ENCODE measurements at places on chromosomes 12 and 14.

DNA sequence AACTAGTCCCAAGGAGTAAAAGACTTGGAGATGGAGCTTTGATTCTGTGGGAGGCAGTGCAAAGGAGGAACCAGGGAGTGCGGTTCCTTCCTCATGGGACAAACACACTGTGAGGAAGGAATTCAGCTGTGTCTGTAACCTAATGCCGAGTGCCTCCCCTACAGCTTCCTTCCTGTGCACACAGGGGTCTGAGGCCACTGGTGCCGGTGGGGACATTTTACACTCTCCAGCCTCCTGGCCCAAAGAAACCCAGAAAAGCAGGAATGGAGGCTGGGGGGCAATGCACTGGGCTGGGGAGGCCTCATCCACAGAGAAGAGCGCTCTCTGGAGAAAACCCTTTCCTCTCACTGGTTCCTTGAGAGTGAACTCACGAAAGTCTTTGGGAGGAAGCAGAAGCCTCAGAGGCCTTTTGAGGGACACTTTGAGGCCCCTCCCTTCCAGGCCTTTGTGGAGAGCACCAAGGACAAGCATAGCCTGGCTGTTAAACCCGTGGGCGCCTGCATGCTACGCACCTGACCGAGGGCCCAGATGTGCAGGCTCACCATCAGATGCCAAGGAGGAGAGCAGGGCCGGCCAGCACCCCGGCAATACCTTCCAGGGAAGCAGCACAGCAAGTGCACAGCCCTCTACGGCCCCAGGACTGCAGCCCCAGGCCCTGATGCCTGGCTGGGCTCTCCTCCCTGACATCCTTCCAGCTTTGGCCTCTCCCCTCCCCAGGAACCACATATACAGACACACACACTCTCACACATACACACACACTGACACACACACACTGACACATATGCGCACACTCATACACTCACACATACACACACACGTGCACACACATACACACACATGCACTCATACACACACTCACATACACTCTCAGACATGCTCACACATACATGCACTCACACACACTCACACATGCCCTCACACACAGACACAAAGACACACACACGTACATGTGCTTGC is 52.0 kb downstream of the NFKBIA start:
- no peak for DNase-seq

DNA sequence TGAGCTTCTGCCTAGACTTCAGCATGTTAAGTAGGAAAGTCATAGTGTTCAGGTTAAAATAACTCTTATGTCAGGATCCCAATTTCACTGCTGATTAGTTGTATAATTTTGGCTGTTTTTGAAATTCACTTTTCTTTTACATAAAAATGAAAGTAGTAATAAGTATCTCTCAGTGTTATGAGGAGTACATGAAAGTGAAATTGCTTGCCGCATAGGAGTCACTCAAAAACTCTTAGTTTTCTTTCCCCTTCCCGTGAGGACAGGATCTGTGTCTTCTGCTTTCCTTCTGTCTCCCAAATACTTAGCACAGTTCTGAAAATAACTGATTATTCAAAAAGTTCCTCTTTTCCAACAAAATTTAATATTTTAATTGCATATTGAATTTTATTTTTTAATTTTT is 100.5 kb downstream of the SLC38A4 start:
- DNase-seq, result no peak

DNA sequence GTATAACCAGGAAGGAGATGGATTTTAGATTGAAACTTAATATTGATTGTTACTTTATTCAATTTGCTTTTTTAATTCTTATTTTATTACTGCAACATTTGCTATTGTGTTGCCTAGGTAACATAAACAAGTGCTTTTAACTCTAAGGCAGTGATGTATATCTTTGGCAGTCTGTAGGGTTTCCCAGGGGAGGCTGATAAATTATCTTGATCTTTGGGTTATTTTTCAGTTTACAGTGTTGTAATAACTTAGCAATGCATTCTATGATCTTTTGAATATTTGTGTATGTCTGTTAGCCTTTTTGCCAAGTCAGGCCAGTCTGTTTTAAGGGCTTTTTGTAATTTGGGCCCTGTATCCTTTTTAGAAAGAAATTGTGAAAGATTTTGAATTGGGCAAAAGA is 7.8 kb upstream of the DTD2 start:
- peak; percentile 63 for DNase-seq

GRCh38 chr12:97967831-97968230 is 505.2 kb downstream of the RMST start:
- no peak for DNase-seq

- DNase-seq, result no peak
Measured at GRCh38 chr14:24775950-24776349, 142.0 kb upstream of the GZMB start.

GRCh38 chr12:110635055-110635454 is 21.1 kb downstream of the TCTN1 start:
- DNase-seq, result no peak

DNA sequence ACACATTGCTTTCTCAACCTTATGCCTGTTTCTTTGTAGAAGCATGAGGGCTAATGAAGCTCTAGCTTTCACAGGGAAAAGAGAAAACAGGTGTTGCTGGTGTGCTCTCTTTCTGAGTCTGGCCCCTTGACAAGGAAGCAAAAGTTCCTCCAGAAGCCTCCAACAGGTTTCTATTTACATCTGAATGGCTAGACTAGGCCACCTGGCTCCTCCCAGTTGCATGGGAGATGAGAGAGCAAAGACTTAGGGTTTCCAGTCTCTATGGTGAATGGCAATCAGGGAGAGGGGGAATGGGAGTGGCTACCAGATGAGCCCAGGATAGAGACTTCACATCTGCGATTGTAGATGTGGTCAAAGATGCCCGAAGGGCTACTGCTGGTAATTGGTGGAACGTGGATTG is 138.1 kb upstream of the PLXNC1 start:
- DNase-seq, result no peak

DNA sequence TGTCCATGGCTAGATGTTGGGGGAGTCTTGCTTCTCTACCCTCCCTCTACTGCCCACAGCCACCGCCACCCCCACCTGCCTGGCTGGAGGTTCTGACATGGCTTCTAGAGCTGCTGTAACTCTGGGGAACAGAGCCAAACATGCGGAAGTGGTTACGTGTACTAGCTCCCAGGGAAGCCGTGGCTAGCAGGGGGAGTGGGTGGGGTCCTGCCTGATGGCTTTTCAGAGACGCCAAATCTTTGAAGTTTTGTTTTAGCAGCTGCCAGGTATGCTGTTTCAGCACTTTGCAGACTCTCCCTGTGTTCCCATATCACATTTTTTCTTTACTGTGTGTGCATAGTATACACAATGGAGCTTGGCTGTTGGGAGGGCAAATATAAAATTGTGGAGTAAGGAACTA is 150.3 kb downstream of the TGFB3 start:
- DNase-seq, result peak; percentile 88

- DNase-seq, result peak; percentile 59
Measured at GRCh38 chr14:51849097-51849496, 11.3 kb upstream of the GNG2 start.
